ENCODE measurements at places on chromosomes 5 and 9. TPM values are rescaled to one million over a fixed set of nuclear protein-coding genes. Genes with fewer than 3 reads are reported as not detected.

RASEF gene
- total RNA-seq: 6.7 TPM

PLAC8L1 gene
- not detected for total RNA-seq

COL23A1 gene
- total RNA-seq: not detected

CDK7 gene
- 54.3 TPM for total RNA-seq

C5orf58 gene
- not detected for total RNA-seq

FAM221B gene
- not detected for total RNA-seq

OTP gene
- total RNA-seq: 0.09 TPM

PCDHA2 gene
- 0.09 TPM for total RNA-seq

PCDHGB5 gene
- 1.9 TPM for total RNA-seq

AJM1 gene
- total RNA-seq: 4.1 TPM

BASP1 gene
- total RNA-seq: 209 TPM

RLN2 gene
- 0.28 TPM for total RNA-seq

SLC34A1 gene
- total RNA-seq: not detected

RANBP17 gene
- total RNA-seq: 3.2 TPM

POLR1E gene
- 33.8 TPM for total RNA-seq

CA9 gene
- 6.0 TPM for total RNA-seq

CERCAM gene
- 34.2 TPM for total RNA-seq

GPR150 gene
- total RNA-seq: 0.07 TPM

CRHBP gene
- total RNA-seq: 0.09 TPM

PCDHGB1 gene
- 1.9 TPM for total RNA-seq

C5orf47 gene
- total RNA-seq: 0.07 TPM
